ENCODE measurements at places on chromosomes 7 and 10.

- no peak for DNase-seq
These were observed 22.7 kb upstream of the WASHC2A start for GRCh38 chr10:50044941-50045664.

GRCh38 chr10:47082055-47082784, 171.0 kb downstream of the PTPN20 start:
- no peak for DNase-seq

DNA sequence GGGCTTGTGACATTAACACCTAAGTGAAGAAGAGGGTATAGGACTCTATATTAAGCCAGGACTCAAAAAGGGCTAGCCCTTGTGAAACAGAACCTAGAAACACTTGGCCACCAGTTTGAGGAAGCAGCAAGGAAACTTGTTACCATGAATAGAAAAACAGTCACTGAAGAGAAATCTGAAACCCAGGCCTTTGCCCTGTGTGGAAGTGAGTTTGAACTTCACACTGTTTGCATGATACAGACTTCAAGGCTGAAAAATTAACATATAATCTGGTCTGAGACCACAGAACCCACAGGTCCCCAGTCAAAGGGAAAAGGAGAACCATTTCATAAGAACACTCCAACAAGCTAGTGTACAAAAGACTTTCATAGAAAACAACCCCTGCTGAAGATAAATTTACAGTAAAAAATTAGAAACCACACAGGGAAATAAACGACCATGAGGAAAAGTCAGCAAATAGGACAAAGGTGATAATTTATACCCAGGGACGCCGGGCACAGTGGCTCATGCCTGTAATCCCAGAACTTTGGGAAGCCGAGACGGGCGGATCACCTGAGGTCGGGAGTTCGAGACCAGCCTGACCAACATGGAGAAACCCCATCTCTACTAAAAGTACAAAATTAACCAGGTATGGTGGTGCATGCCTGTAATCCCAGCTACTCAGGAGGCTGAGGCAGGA, 76.1 kb downstream of the SKIDA1 start:
- no peak for DNase-seq

GRCh38 chr10:58514111-58514770, 1.6 kb downstream of the BICC1 start:
- DNase-seq, result no peak

GRCh38 chr10:84237199-84238051, 3.9 kb downstream of the LRIT1 start:
- no peak for DNase-seq

DNA sequence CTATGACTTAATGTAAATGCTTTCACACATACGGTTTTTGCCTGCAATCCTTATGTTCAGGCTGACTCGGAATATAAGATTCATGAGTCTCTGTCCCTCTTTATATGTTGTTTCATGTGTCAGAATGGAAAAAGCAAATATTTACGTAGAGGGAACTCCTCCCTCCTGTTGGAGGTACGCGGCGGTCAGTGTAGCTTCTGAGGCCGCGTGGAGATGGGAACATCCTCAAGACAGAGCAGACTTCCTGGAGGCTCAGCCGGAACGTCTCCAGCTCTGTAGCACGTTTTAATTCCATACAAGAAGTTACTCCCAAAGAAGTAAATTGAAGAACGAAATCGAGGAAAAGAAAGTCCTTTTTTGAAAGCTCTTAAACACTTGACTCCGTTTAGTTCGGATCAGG, 248.3 kb downstream of the EBF3 start:
- DNase-seq, result no peak

DNA sequence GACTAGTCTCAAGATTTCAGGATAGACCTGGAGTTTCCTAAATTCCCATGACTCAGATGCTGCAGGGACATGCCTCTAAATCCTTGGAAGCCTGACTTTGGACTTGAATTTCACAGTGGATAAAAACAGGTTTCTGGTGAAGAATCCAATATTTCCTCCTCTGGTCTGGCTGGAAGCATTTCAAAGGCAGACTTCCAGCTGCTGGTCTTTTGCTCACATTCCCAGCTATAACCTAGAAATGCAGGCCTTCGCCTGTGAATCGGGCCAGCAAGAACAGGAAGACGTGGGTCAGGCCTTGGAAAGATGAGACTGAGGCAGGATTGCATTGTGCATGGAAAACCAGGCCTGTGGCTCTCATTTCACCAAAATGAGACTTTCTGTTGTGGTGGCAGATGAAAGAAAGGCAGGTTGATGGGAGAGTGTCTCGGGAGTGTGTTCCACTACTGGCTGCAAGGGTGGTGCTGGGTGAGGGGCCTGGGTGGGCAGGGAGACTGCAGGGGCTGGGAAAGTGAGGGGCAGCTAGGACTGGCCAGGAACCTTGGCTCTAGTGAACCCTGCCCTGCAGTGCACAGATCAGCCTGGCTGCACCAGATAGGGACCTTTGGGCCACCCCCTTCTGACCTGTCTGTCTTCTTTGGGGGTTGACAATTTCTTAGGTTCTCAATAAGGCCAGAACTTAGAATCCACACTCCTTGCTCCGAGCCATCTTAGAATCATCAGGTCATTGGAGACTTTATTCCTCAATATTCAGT, 488.8 kb upstream of the MKI67 start:
- no peak for DNase-seq

GRCh38 chr7:133754708-133755107, 372.4 kb upstream of the LRGUK start:
- DNase-seq, result no peak

DNA sequence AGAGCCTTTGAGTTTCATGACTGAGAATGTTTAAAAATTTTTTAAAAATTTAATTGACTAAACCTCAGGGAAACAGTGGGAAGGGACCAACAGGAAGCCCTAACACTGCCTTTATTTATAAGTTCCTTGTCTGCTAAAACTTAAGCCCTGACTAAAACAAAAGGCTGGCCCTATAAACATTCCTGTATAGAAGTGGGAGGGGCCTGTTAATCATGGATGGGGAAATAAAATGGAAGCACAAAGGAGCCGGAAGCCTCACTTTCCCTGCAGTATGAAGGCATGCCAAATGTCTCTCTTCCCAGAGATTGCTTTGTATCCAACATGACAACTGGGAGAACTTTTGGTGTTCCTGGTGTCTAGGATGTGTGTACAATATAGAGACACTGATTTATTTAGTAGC, 66.0 kb downstream of the VPS50 start:
- DNase-seq, result no peak

DNA sequence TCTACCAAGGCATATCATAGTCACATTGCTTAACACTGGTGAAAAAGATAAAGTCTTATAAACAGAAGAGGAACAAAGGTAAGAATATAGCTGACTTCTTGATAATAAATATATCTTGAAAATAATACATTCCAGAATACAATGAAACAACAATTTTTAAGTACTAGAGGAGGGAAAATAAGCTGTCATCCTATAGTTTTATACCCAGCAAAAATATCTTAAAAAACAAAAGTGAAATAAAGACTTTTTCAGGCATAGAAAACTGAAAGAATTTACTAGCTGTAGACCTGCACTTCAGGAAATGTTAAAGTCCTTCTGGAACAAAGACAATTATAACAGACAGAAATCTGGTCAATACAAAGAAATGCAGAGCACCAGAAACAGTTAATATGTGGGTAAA, 21.4 kb upstream of the MACROH2A2 start:
- DNase-seq, result no peak

DNA sequence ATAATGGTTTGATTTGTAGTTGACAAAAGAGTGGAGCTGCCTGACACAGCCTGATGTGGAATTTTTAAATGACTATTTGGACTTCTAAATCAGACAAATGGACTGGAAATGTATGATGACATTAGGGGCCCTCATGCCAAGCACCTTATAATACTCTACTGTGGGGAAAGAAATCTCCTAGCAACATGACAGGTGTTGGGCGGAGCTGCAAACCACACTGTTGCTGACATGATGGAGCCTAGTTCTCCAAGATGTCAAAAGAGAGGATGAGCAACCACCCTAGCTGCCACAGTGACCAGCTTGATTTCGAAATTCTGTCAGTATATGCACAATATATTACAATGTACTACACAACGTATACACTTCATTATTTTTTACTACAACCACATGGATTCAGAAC, 65.8 kb downstream of the RHOBTB1 start:
- DNase-seq, result no peak

DNA sequence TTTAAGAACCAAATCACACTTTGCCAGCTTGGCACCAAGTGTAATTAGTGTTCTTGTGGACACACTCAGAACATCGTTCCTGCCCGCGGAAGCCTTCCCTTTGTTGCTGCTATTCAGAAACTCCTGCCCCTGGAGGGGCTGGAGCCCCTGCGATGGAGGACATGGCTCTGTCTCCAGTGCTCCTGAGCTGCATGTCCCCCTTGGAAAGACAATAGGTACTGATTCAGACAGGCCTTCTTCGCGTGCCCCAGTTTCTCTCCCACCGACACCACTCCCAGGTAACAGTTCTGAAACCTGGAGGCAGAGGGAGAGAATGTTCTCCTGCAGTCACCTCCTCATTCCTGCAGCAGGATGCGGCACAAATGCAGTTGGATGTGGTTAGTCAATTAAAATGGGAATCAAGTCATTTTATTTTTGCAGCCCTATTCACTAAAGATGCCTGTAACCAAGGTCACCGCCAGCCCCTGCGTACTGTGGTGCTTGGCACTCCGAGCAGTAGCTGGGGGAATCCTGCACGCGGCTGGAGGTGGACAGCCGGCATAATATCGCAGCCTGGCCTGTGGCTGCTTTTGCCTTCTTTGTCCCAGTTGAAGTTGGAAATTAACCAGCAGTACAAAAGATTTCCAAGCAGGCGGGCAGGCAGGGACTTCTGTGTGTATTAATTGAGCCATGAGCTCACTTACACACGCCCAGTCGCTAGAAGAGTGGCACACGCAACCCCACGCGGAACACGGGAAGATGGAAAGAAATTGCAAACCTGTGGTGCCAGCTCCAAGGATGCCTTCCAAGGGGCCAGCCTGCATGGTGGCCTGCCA, 205.7 kb downstream of the EBF3 start:
- no peak for DNase-seq

DNA sequence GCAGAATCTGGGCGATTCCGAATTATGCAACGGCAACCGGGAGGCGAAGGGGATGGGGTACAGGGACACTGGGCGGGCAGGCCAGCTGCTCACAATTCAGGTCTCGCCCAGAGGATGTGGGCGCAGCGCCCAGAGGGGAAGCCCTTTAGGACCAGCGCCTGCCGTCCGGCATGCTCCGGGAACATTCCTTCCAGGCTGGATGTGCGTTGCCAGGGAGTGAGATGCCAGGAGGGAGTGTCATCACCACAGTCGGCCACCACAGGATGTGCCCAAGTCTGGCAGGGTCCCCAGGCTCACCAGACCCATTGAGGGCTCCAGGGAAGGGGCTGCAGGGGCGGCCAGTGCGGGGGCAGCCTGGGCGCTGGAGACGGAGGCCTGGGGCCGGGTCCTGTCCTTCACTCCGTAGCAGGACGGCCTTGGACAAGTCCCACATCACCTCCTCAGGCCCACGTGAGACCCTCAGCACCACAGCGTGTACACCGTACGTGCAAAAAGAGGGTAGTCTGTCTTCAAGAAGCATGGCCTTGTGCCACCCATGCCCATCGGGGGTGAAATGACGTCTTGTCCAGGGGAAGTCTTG, 63.9 kb downstream of the FOXL3 start:
- DNase-seq, result no peak

DNA sequence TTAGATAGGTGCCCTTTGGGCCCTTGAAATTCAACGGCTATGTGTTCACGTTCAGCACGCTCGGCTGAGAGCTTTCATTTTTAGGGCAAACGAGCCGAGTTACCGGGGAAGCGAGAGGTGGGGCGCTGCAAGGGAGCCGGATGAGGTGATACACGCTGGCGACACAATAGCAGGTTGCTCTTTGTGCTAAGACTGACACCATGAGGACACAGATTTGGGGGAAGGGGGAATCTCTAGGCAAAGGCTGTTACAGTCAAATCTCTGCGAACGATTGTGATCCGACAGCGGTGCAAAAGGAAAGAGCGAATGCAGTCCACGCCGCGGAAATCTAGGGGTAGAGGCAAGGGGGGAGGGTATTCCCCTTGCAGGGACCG, 667 bp downstream of the KLLN start:
- peak; percentile 67 for DNase-seq

GRCh38 chr7:106520962-106521514, 139.9 kb downstream of the CCDC71L start:
- DNase-seq, result no peak

GRCh38 chr7:44191171-44191570, 1.9 kb upstream of the GCK start:
- DNase-seq, result no peak

GRCh38 chr10:24209432-24209771, 464 bp downstream of the KIAA1217 start:
- no peak for DNase-seq

- no peak for DNase-seq
These were observed 76.7 kb downstream of the IGF2BP3 start for GRCh38 chr7:23393636-23394035.

DNA sequence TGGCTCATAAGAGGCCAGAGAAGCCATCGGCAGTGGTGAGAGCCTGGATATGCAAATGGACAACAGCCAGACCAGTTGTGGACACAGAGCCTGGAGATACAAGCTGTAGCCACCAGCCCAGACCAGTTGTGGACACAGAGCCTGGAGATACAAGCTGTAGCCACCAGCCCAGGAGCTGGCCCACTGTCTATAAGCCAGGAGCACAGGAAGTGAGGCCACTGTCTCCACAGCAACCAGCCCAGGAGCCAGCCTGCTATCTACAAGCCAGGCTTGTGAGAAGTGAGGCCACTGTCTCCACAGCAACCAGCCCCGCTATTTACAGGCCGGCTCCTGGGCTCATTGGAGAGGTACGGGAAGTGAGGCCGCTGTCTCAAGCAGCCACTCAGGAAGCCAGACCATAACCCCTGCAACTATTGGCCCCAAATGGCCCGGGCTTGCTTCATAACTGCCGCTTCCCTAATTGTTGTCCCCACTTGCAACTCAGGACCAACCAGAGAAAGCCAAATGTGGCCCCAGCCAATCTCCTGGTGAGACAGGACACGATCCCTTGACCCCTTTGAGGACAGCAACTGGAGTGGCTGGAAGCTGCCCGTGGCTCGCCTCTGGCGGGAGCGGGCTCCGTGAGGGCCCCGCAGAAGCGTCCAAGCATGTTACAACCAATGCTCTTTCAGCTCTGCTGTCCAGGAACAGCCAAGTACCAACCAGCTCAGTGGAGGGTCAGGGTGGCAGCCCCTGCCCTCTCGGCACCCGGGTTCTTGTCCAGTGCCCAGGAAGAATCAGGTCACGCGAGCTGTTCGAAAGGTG, 44.1 kb upstream of the CNPY1 start:
- no peak for DNase-seq

GRCh38 chr10:30827531-30828120, 198.1 kb upstream of the LYZL2 start:
- DNase-seq, result no peak

DNA sequence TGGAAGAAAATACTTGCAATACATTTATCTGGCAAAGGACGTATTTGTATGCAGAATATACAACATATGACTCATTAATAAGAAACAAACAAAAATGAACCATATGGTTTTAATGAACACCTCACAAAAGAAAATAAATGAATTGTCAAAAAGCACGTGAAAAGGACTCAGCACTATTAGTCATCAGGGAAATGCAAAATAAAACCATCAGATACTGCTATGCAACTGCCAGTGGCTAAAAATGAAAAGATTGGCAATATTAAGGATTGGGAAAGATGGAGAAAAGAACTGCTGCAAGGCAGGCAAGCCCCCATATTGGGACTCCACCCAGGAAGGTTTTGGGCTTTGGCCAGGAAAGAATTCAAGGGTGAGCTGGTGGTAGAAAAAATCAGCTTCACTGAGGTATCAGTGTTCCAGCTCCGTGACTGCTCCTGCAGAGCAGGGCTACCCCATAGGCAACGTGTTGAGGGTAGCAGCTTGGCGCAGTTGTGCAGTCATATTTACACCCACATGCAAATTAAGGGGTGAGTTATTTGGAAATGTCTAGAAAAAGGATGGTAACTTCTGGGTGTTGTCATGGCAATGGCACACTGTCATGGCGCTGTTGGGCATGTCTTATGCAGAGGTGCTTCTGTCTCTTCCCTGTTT, 72.7 kb downstream of the CUBN start:
- no peak for DNase-seq

All from stimulated activated CD4-positive, alpha-beta T cell treated with anti-CD3 and anti-CD28 coated beads, Interleukin-4, amount 100 ng/mL, for 4 hours (primary cell).